Fibroblast of mammary gland (primary cell): ENCODE measurements at places on chromosomes 2 and 18.

- DNase-seq = no peak
Measured at GRCh38 chr2:42792583-42793333, at the start of gene HAAO. HAAO (minus strand) TSS chr2:42792583; CDS start chr2:42792536, 47 bp downstream.

- DNase-seq = no peak
Measured at GRCh38 chr18:11268153-11268552, 118.8 kb upstream of the PIEZO2 start.

- no peak for DNase-seq
Measured at GRCh38 chr18:23568281-23569138, 17.8 kb downstream of the NPC1 start.

- no peak for DNase-seq
Measured at GRCh38 chr2:166334805-166335204, 40.9 kb downstream of the SCN9A start.

DNA sequence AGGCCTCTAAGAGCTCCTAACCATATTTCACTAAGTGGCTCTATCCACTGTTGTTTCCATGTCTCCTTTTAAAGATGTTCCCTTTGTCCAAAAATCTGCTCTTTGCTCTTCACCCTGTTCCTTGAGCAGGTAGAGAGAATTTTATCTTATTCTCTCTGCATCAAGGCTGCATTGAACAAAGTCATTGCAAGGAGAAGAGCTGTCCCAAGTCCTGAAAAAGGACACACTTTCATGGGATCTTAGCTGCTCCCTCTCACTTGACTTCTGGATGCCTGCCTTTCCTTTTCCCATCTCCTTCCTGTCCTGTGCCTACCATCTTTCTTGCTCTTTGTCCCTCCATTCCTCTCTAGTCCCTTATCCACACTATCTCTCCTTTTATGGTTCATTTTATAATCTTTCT lies 235.2 kb upstream of the THSD7B start:
- no peak for DNase-seq
